ENCODE measurements at places on chromosomes 5 and 9. TPM values are rescaled to one million over a fixed set of nuclear protein-coding genes. Genes with fewer than 3 reads are reported as not detected.

SLC6A18 gene
- total RNA-seq, result not detected

C9orf50 gene
- not detected for total RNA-seq

SHISAL2B gene
- 15.4 TPM for total RNA-seq

OMD gene
- not detected for total RNA-seq

SAXO1 gene
- total RNA-seq, result 0.21 TPM

C9 gene
- total RNA-seq, result not detected

CMYA5 gene
- total RNA-seq, result 0.80 TPM

CCDC180 gene
- 6.2 TPM for total RNA-seq

SOHLH1 gene
- total RNA-seq, result not detected

ACTBL2 gene
- total RNA-seq, result not detected

NR4A3 gene
- total RNA-seq, result 0.18 TPM

TXNDC8 gene
- not detected for total RNA-seq

OTP gene
- not detected for total RNA-seq

IFNA10 gene
- not detected for total RNA-seq

C7 gene
- 0.87 TPM for total RNA-seq

PCDHGA10 gene
- 0.35 TPM for total RNA-seq

IFNK gene
- total RNA-seq, result not detected

SPATA31E1 gene
- total RNA-seq, result 0.07 TPM

SLC6A19 gene
- 0.07 TPM for total RNA-seq

FGFR4 gene
- 105 TPM for total RNA-seq

GPR21 gene
- total RNA-seq, result not detected

MCC gene
- total RNA-seq, result 23.0 TPM

CDKN2B-AS1 gene
- total RNA-seq, result 0.07 TPM

ITGA2 gene
- total RNA-seq, result 1.2 TPM

TMEM252 gene
- not detected for total RNA-seq

CCDC183 gene
- 0.85 TPM for total RNA-seq

BAAT gene
- total RNA-seq, result not detected

SLC34A1 gene
- not detected for total RNA-seq

CATSPER3 gene
- not detected for total RNA-seq

NR5A1 gene
- total RNA-seq, result 0.30 TPM
